ENCODE measurements at places on chromosomes 11 and 22.

DNA sequence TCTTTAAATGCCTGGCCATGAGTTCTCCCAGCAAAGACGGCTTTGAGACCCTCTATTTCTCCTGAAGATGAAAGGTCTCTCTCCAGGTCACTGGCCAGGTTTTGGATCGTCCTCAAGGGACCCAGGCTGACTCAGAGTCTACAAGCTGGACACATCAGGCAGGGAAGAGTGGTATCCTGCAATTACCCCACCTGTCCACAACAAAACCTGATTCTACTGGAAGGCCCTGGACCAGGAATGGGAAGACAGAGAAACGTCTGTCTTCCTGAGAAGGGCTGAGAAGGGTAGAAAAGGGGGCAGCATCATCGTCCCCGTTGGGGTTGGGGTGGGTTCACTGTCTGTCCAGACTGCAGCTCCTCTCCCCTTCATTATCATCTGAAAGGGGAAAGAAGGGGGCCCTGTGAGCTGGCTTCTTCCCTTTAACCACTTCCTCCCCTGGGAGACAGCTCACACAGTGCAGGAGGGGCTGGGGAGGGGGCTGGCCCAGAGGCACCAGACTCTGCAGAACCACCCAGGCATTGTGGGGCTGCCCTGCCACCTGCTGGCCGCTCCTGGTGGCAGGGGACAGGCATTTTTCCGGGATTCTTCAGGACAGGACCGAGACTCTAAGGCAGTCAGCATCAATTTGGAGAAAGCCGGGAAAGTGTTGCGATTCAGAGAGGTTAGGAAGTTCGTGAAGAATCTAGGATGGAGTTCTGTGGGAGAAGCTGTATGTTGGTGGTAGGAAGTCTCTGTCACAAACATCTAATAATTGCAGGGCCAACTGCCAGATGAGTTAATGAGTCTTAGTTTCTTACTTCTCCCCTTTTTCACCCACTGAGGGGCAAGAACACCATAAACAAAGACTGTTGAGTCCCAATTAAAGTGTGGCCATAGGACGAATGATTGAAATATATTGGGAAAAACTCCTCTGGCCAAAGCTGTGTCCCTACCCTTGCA is 57.6 kb downstream of the SYN3 start:
- no peak for DNase-seq

- no peak for DNase-seq
These were observed 71.1 kb downstream of the PRCP start for GRCh38 chr11:82829101-82829500.

DNA sequence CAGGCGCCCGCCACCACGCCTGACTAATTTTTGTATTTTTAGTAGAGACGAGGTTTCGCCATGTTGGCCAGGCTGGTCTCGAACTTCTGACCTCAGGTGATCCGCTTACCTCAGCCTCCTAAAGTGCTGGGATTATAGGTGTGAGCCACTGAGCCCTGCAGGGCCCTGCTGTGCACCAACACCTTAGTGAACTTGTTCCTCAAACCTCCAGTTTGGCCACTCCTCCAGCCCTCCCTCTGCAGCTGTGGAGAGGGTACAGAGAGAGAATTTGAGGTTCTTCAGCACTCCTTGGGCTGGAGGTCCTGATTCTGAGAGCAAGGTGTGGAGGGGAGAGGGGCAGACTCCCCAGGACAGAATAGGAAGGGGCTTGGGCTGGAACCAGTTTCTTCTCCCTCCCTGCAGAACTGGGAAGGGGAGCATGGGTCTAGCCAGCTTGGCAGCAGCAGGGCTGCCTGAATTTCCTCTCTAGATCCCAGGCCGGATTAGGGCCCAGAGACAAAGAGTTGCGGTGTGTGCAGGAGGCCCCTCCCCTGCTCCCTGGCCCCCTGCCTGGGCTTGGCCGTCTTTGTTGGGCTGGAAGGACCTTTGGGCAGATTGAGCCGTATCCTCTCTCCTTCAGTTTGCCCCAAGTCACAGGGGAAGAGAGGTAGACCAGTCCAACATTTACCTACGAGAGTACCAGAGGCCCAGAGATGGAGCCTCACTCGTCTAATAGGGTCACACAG is 2.3 kb upstream of the PEX16 start:
- DNase-seq, result no peak

DNA sequence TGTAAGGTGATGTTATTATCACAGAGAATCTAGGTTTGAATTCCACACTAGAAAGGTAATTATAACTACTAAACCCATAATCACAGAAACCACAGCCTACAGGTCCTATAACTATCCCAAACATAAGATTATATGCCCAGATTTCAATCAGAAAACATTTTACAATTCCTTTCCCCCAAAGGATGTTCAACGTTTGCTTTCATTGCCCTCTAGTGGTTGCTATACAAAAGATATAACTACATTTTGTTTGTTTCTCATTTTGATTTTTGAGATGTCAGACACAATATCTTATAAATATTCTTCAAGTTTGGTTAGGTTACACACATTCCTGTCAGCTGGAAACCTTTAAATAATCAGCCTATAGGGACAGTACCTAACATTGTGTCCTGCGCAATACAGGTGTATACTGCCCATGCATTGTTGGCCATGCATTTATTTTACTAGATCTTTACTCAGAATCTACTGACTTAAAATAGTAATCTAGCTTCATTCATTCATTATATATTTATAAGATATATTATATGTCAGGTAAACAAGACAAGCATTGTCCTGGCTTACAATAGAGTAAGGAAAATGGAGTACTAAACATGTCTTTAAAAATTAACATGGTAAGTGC is 530.5 kb upstream of the CCDC90B start:
- DNase-seq, result no peak

DNA sequence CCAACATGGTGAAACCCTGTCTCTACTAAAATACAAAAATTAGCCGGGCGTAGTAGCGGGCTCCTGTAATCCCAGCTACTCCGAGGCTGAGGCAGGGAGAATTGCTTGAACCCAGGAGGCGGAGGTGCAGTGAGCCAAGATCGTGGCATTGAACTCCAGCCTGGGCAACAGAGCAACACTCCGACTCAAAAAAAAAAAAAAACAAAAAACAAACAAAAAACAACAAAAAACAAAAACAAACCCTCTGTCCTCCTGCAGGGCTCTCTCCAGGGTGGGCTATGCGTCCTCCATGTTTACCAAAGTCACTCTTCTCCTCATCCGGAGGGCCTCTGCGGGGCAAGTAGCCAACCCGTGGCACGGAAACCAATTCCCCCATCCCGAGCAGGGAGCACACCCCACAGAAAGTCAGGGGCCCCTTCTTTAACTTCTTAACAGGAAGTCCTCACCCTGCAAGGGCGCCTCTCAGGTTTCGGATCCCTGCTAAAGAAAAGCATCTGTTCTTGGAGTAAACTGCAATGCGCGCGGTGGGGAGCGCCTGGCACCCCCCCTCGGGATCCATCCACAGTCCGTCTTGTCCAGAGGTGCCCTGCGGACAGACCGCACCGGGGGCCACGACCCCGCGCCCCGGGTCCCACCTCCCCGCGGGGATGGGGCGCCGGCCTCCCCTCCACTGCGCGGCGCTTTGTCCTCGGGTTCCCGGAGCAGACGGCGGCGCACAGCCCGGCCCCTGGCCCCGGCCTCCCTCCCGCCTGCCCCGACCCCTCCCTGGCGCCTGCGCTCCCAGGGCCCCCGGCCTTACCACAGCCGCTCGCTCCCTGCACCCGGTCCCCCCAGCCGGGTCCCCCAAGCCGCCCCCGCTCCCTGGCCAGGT is 712 bp downstream of the CERK start:
- no peak for DNase-seq

DNA sequence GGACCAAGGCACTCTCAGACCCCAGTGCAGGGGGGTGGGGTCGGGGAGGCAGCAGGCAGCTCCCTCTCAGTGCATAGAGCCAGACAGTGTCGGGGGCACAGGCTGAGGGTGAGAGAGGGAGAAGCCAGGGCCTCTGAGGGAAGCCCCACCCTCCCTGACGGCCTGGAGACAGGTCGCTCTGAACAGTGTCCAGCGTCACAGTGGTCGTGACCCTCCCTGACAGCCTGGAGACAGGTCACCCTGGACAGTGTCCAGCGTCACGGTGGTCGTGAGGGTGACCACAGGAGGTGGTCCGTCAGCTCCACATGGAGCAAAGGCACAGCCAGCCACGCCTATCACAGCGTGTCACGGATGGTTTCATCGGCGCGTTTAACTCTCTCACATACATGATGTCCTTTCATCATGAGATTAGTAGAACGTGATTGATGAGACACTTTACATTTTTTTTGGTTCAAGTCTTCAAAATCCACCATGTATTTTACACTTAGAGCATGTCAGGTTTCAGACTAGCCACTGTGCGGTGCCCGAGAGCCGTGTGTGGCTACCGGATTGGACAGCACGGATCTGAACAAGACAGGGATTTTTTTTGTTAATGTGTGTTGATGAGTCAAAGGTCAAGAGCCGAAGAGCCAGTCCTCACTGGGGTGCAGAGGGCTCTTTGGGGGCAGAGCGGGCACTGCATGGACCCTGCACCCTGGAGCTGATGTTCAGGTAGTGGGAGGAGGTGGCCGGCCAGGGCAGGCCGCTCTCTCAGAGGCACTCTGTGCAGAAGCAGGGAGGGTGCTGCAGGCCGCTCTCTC is 23.9 kb upstream of the PANX2 start:
- DNase-seq, result no peak

- no peak for DNase-seq
These were observed 63.4 kb downstream of the BMAL1 start for GRCh38 chr11:13341026-13341425.

DNA sequence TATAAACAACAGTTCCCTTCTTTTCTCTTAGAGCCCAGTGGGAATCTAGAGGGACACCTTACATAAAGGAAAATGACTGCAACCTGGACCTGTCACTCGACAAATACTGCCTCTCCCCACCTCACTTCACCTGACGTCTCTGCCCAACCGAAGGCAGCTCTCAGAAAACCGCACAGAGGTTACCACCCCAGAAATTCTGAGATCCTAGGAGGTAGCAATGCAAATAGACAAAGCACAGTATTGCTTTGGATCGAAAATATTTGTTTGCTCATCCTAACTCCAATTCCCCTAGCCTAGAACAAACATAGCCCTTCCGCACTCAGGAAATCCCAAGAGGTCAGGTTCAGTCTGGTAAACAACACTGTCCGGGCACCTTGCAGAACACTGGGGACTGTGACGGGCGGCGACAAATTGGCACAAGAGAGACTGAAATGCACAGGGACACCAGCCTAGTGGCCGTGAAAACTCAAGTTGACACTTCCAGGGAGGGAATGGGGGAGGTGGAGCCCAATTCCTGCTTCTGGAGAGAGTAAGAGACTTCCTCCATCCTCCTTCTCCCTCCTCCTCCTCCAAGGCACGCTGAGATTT is 420 bp upstream of the TRIM44 start:
- DNase-seq, result no peak

- no peak for DNase-seq
These were observed 11.8 kb downstream of the SULT4A1 start for GRCh38 chr22:43850529-43850928.

GRCh38 chr11:57001674-57002401 is 13.1 kb downstream of the OR5AK2 start:
- no peak for DNase-seq

GRCh38 chr11:60910281-60910687 is 3.7 kb upstream of the TMEM109 start:
- no peak for DNase-seq

DNA sequence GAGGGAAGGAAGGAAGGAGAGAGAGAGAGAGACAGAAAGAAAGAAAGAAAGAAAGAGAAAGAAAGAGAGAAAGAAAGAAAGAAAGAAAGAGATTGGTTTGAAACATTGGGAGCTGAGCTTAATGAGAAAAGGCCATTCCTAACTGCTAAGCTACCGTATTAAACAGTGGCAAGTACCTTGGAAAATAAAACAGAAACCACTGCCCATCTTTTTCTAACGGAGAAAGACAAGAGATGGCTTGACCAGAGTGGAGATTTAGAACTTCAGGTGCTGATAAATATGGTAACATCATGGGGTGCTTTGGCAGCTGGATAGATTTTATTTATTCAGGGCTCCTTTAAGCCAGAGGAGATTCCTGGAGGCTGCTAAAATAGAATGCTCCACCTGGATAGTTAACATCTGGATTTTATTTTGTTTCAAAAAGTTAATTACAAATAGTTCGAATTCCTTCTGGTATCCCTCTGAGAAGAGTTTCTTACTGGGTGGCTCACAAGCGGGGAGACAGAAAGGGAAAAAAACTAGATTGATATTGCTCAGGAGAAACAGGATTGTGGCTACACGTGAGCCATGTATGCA is 12.9 kb downstream of the TIMP3 start:
- DNase-seq, result no peak

DNA sequence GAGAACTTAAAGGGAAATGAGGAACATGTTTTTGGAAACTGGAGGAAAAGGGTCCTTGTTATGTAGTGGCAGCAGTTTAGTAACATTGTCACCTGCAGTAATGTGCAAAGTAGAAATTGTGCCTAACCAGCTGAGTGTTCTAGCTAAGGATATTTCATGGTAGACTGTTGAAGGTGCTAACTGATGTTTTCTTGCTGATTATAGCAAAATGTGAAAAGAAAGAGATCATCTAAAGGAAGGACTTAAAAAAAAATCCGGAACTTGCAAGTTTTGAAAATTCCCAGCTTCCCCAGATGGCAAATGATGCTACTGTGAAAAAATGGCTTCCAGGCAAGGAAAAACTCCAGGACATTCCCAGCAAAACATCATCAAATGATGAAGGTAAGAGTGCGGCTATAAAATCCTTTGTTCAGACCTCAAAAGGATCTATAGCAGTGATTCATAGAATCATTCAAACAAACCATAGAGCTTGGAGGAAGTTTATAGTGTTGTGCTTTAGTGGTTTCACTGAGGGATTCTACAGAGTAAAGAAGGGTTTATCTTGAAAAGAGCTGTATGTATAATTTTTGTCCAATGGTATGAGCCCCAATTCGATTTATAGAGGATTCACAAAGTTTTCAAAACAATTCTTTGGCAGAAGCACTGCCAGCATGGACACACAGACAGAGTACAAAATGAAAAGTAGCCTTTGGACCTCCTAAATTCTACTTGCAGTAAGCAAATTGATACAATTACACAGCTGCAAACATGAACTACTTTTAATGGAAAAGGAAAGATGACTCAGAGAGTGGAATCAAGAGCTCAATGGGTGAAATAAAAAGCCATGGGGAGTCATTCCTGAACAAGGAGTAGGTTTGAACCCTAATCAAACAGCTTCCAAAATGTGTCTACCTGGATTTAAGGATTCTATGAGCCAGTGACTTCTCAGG is 4.3 kb upstream of the TRIM44 start:
- no peak for DNase-seq

DNA sequence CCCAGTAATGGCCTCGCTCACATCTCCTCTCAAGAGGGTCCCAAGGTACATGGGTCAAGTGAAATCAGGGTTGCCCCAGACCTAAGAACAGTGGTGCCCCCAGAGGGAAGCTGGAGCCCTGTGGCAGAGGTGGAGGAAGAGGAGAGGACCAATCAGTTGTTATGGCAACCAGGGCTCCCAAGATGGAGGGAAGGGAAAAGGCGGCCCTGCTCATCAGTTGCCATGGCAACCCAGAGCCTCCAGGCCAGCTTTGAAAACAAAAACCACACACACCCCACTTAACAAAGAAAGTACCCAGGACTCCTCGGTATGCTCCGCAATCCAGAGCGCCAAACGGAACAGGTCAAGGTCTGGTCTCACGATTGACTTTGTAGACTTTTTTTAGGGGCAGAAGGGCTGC is 53.5 kb upstream of the SLC35C1 start:
- DNase-seq, result no peak

- no peak for DNase-seq
These were observed 122.3 kb downstream of the BRD1 start for GRCh38 chr22:49705216-49705971.

GRCh38 chr11:92453055-92453454 is 228.4 kb downstream of the FAT3 start:
- DNase-seq, result no peak

- DNase-seq, result no peak
These were observed 31.3 kb downstream of the CTNND1 start for GRCh38 chr11:57792870-57793269.

GRCh38 chr22:35430897-35431322 is 31.0 kb downstream of the MCM5 start:
- peak; percentile 27 for DNase-seq

GRCh38 chr11:64726867-64727530 is 4.0 kb upstream of the NRXN2 start:
- no peak for DNase-seq
